Choroid plexus epithelial cell (primary cell): ENCODE measurements at places on chromosomes 3 and 15.

GRCh38 chr15:94370936-94371285 lies 139.6 kb downstream of the MCTP2 start:
- no peak for DNase-seq

DNA sequence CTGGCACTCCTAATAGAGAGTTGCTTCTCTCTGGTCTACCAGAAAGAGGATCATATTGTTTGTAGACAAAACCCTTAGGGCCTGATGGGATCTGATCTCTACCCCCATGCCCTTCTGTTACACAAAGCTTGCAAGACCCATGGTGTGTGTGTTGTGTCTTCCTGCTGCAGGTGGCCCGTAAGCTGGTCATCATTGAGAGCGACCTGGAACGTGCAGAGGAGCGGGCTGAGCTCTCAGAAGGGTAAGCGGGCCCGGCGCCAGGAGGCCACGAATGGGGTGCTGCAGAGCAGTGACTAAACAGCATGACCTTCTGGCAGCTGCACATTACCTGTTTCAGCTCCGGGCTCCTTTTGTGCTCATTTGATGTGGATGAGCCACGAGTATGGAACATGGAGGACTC lies 18.2 kb downstream of the TPM1 start:
- DNase-seq = no peak

- DNase-seq = no peak
Measured at GRCh38 chr3:72692990-72693389, 155.3 kb downstream of the SHQ1 start.

DNA sequence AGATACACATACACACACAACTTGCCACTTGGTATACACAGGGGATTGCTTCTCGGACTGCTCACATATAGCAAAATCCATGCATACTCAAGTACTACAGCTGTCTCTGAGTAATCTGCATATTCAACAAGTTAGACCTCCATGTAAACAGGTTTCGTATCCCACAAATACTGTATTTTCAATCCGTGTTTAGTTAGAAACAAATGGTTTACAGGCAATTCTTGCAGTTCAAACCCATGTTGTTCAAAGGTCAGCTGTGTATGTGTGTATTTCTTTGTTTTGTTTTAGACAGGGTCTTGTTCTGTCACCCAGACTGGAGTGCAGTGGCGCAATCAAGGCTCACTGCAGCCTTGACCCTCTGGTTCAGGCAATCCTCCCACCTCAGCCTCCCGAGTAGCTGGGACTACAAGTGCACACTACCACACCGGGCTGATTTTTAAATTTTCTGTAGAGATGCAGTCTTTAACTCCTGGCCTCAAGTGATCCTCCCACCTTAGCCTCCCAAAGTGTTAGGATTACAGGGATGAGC lies 248.8 kb downstream of the PCCB start:
- DNase-seq = no peak

- no peak for DNase-seq
Measured at GRCh38 chr3:53525765-53526703, 31.6 kb downstream of the CACNA1D start.

GRCh38 chr3:32961189-32961715 lies 9.8 kb downstream of the CCR4 start:
- DNase-seq = peak; percentile 26

DNA sequence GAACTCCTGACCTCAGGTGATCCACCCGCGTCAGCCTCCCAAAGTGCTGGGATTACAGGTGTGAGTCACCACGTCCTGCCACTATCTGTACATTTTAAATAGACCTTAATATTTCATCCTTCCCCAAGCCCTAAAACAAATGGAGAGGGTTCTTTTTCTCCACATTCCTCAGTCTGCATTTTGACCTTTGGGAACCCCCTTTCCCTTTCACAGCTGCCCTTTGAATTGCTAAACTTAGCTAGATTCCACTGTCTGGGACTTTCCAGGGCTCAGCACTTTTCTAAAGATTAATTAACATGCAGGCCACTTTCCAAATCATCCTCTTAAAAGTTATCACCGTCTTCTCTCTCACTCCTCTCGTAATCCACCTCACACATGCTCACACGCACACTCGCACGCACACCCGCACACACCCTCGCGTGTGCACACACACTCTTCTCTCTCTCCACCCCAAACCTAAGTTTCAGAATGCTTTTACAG lies 124.2 kb downstream of the TMCO5A start:
- peak; percentile 72 for DNase-seq

- no peak for DNase-seq
Measured at GRCh38 chr15:93477188-93477587, 388.2 kb upstream of the RGMA start.

DNA sequence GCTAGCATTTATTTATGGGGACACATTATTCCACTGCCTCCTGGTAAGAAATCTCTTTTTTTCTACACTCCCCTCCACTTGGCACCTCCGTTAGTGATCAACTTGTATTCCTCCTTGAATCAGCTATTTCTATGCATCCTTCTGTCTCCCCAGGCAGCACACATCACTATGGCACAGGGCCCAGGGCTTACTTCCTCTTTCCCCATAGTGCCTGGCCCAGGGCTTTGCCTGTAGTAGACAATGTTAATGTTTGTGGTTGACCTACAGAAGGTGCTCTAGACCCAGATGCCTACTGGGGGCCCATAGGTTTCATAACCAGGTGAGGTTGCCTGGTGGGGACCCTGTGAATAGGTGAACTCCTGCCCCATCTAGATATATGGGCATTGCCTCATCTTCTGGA lies 44.9 kb downstream of the EPHB1 start:
- DNase-seq = no peak

DNA sequence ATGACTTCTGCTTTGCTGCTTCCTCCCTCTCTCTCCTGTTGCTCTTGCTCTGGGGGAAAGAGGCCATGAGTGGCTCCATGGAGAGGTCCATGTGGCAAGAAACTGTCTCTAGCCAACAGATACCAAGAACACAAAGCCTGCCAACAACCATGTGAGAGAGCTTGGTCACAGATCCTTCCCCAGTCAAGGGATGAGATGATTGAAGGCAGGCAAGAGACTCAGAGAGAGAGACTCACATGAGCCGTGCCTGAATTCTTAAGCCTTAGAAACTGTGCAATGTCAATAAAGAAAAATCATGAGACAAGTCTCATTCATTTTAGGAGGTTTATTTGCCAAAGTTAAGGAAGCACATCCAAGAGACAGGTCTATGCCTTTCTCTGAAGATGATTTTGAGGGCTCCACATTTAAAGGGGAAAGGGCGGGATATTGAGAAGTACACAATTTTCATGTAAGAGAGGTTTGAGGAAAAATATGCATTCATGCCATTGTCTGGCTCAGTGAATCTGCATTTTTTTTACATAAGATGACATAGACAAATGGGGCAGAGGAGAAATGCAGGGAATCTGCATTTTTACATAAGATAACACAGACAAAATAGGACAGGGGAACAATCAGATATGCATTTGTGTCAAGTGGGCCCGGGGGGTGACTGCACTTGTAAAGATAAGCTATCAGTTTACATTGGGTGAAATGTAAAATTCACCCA lies 59.5 kb upstream of the SUCLG2 start:
- no peak for DNase-seq

DNA sequence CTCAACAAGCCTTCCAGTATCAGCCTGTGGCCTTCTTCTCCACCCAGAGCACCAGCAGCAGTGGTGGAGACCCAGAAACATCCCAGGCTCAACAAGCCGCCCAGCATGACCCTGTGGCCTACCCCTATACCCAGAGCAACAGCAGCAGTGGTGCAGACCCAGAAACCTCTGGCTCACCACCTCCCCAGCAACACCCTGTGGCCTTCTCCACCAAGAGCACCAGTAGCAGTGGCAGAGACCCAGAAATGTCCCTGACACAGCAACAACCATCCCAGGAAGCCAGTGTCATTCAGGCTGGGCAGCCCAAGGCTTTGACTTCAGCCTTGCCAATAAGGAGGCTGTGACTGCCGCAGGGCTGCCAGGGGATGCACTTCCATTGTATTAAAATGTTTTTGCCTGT lies 16.3 kb upstream of the EMC3 start:
- DNase-seq = no peak

DNA sequence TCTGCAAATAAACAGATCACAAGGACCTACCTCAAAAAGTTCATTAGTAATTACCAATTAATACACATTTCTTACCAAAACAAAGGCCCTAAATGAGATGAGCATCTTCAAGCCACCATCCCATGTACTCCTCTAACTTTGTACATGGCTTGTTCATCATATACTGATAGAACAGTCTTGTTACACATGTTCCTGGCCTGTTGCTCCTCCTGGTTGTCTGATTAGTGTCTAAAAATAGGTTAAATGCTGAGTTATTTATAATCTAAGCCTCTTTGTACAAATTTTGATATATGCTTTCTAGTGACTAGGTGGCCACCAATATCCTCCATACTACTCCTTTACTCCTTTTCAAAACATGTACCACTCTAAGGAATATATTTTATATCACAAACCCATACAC lies 25.0 kb downstream of the TBC1D5 start:
- DNase-seq = no peak

DNA sequence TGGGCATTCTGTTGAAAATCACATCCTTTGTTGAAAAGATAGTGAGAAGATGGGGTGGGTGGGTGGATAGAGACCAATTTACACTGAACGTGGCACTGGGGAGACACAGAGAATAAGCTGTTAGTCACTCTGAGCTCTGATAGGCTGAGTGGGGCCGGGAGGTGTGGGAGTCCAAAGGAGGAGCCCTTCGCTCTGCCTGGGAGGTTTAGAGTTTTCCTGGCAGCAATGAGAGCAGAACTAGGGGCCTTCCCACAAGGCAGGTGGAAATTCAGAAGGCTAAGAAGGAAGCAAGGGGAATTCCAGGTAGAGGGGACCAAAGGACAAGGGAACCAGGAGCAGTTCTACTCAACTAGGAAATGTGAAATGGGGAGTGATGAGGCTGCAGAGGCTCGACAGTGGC lies 272.7 kb downstream of the RPLP1 start:
- no peak for DNase-seq

GRCh38 chr3:118688396-118688884 lies 346.2 kb downstream of the IGSF11 start:
- no peak for DNase-seq
